Activated CD4-positive, alpha-beta T cell treated with anti-CD3 and anti-CD28 coated beads, Interleukin-2, amount 50 U/mL, for 16 hours (primary cell): ENCODE measurements at places on chromosomes 7 and 10.
A peak's percentile ranks its signal among the peaks of the same experiment; 100 is the strongest.

- no peak for DNase-seq
Measured at GRCh38 chr7:50332241-50333165, 28.0 kb downstream of the IKZF1 start.

GRCh38 chr7:75957021-75957736 is 37.2 kb downstream of the TMEM120A start:
- DNase-seq: no peak

- DNase-seq: no peak
Measured at GRCh38 chr7:95092324-95092723, 184.9 kb downstream of the PPP1R9A start.

DNA sequence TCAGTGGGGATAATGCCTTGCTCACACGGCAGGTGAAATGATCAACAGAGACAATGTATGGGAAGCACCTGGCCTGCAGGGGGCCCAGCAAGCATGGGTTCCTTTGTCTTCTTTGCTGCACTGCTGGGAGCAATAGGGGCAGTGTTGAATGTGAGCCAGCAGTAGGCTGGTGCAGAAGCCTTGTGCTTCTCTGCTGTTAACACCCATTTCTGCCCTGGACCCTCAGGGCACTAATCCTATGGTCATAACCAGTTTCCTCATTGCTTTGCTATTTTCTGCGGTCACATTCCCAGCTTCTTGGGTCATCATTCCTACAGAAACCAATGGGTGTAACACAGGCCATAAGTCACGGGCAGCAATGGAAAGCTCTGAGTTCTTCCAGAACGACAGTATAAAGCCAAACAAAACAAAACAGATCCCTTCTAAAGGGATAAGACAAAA is 10.9 kb upstream of the LGI1 start:
- no peak for DNase-seq

GRCh38 chr7:148260599-148260998 is 330.0 kb upstream of the C7orf33 start:
- no peak for DNase-seq

- peak; percentile 30 for DNase-seq
Measured at GRCh38 chr10:80144067-80144695, 11.7 kb downstream of the PLAC9 start.

GRCh38 chr7:152882576-152883310 is 123.2 kb downstream of the ACTR3B start:
- no peak for DNase-seq

GRCh38 chr7:56287429-56288138 is 171.4 kb upstream of the NUPR2 start:
- no peak for DNase-seq

- DNase-seq: no peak
Measured at GRCh38 chr7:41567731-41568114, 135.2 kb downstream of the INHBA start.

DNA sequence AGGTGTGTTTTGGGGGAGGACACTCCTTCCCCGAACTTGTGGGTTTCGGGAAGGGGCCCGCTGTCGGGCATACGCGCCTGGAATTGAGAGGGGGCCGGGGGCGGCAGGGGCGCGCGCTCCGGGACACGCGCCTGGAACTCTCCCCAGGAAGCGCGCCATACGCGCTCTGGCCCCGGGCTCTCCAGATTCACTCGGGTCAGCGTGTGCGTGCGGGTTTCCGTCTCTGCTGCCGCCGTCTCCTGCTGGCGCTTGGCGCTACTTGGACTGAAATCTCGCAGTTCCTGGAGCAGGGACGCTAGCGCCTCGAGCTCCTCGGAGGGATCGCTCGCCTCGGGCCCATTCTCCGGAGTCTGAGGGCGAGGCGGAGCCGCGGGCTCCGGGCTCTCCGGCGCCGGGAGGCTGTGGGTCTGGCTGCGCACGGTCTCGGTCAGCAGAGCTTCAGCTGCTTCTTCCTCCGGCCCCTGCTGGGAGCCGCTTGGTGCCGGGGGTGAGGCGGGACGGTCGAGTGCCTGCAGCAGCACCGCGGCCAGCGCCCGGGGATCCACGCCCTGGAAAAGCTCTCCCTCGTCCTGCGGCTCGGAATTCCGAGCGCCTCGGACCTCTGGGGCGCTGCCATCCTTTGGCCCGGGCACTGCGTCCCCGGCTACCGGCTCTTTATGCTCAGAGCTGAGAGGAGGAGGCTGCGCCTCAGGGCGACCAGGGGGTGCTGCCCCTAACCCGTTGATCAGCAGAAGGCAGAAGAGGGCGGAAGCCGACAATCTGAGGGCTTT is 1.1 kb downstream of the VGF start:
- no peak for DNase-seq

- DNase-seq: no peak
Measured at GRCh38 chr10:87551326-87551725, 46.6 kb downstream of the MINPP1 start.

GRCh38 chr7:85186083-85186520 is 754 bp downstream of the SEMA3D start:
- no peak for DNase-seq

DNA sequence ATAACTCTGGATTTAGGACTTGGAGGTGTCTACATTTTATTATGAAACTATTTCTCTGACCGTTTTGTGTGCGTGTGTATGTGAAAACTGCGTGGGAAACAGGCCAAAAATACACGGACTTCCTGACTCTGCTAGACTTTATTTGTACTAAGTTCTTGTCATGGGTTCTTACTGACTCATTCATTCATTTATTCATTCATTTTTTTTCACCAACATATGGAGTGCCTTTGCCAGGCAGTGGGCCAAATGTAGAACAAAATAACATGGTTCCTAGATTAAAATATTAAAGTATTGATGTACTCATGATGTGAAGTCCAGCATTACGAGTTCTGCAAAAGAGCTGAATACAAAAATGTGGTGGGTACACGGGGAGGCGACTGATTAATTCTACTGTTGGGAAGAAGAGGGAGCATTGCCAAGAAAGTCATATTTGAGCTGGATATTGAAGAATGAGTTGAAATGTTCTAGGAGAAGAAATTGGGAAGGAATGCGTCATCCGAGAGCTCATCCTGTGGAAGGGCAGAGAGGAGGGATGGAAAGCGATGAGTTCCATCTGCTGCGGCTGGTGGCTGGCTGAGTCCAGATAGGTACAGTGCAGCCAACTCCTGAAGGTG is 24.6 kb downstream of the CACNB2 start:
- no peak for DNase-seq

DNA sequence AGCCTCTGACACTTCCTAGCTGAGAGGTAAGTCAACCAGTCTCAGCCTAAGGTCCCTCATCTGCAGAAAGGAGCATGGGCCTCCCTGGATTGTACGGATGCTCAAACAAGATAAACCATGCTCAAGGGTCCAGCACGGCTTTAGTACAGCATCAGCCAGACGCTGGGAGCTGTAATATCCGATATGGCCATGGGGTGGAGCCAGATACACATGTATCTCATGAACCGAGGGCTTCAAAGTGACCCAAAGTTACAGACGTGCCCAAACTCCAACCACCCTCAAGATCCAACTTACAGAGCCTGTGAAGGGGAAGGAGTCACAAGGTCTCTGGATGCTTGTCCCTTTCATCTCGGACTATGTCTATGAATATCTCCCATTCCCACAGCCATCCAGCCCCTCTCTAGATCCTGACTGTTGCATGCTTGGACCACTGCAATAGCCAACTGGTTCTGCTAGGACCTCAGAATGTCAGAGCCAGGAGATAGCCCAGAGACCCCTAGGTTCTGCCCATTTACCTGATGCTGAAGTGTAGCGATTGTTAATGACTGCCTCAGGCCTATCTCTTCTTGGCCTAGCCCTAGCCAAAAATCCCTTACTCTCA is 142.4 kb downstream of the SH3PXD2A start:
- peak; percentile 82 for DNase-seq

DNA sequence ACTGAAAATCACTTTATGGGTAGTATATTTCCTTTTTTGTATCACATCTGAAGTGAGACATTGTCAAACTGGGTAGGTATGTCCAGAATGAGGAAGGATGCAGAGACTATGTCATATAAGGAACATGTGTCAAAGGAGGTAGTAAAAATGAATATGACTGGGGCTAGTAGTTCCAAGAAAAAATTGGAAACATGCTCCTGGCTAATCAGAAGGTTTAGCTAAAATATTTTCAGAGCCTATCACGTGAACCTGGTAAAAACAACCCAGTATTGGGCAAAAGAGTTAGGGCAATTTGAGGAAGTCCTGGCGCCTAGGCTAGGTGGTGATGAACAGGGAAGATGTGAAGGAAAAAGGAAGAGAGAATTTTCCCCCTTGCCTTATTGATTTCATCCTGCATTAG is 26.4 kb downstream of the ENTPD1 start:
- DNase-seq: no peak

GRCh38 chr10:15478429-15478828 is 107.3 kb upstream of the FAM171A1 start:
- no peak for DNase-seq

DNA sequence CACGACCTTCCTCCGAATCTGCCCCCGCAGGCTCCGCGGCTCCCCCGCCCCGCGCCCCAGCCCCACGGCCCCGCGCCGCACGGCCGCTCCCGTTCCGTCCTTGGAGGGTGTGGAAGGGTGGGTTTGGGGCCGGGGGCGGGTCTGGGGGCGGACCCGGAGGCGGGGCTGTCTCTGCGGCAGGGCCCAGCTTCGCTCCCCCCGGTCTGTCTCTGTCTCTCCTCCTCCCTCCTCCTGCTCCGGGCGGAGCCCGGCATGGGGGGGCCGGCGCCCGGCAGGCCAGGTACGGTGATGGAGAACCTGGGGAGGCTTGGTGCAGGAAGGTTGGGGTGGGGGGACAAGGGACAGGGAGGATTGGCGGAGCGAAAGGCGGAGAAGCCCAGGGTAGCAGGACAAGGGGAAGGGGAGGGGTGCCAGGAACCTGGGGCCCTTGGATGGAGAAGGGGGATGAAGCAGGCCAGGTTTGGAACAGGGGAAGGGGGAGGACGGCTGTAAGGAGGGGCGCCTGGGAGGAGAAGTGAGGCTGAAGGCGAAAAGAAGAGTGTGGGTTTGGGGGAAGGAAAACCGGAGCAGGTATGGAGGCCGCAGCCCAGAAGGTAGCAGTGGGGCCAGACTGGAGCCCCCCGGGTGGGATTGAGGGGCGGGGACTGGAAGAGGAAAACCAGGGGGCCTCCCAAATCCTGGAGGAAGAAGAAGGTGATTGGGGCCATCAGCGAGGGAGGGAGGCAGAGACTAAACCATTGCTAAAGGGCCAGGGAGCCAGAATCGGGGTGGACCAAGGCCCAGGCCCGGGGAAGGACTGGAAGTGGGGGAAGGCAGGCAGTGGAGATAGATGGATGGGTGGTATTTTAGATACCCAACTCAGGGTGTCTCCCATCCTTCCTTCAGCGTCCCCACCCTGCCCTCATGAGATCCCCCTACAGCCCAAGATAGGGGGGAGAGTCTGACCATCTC is at the start of gene NYAP1:
Gene NYAP1 (plus strand): TSS at position 206 of the 951 bp plus-strand sequence. CDS start 1,385 bp downstream, outside the sequence.
- DNase-seq: peak; percentile 35

DNA sequence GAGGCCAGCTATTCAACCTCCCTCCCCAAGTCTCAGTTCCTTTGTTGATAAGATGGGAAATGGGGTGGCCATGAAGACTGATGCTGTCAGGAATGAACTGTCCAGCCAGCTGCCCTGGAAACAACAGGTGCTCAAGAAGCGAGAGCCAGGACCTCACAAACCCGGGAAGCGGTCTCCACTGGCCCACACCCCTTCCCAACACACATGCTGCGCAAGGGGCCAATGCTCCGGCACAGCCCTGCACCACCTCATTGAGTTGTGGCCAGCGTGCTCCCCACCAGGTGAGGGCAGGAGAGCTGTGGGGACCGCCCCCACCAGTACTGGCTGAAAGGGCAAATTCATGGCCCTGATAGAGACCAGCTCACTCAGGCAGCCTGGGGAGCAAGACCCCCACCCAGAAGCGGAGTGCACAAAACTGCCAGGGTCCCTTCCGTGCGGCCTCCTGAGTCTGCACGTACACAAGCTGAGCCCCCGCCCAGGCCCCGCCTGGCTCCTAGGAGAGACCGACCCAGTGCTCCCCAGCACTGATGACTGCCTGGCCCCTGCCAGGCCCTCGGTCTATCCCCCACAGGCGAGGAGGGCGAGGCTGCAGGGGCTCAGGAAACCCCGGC is 216.6 kb downstream of the MAD1L1 start:
- no peak for DNase-seq

GRCh38 chr10:75403939-75404814 is 2.6 kb upstream of the ZNF503 start:
- no peak for DNase-seq

GRCh38 chr10:61921143-61921542 is 19.6 kb downstream of the ARID5B start:
- DNase-seq: no peak

DNA sequence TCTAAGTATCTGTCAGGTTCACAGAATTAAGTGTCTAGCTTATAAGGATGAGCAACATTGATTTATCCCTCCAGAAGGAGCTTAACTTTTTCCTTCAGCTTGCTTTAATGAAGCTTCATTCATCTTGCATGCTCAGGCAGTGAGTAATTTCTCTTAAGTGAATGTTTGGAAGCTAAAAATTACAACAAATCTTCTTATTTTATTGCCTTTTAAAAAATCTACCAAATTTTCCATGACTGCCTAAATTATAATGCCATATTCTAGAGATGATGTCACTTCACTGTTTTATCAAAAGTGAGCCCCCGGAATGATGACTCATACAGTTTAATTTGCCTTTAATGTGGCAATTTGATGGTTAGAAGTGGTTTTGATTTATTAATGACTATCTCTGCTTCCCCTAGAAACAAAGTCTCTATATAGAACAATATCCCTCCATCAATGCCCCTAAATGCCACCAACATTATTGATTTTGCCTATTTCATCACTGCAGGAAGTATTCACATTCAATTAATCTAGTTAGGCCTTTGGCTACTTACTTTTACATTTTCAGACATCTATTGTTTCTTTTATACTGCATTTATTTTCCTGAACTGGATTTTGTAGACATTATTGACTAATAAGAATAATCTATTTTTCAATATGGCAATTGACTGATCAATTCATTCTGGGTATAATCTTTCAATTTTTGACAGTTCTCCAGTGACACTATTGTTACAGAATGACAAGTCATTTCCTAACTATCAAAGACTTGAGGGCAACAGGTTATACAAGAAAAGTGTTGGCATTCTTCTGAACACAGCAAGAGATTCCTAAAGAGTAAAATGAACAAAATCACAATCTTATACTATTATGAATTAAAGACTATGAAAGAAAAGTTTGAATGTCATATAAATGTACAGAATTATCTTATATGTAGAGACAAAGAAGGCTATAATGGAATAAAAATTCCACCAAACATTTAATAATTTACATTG is 139.3 kb upstream of the ODAD2 start:
- no peak for DNase-seq

- DNase-seq: no peak
Measured at GRCh38 chr10:17883621-17884020, 68.1 kb upstream of the SLC39A12 start.

- DNase-seq: no peak
Measured at GRCh38 chr7:157719008-157719682, 382.3 kb downstream of the DNAJB6 start.
